ENCODE measurements at places on chromosomes 5 and 9. TPM values are rescaled to one million over a fixed set of nuclear protein-coding genes. Genes with fewer than 3 reads are reported as not detected.

Gene SOHLH1
- total RNA-seq = not detected

Gene HTR1A
- total RNA-seq = 5.0 TPM

Gene TMEM203
- 24.9 TPM for total RNA-seq

Gene ORM1
- not detected for total RNA-seq

Gene PRRX2
- not detected for total RNA-seq

Gene IFNK
- total RNA-seq = not detected
